ENCODE measurements at places on chromosomes 13 and 19.

DNA sequence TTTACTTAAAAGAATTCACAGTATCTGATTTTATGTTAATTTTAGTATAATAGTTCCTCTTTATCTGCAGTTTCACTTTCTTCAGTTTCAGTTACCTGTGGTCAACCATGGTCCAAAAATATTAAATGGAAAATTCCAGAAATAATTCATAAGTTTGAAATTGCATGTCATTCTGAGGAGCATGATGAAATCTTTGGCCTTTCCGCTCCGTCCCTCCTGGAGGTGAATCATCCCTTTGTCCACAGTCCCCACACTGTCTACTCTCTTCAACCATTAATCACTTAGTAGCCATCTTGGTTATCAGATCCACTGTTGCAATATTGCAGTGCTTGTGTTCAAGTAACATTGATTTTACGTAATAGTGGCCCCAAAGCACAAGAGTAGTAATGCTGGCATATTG, 26.9 kb downstream of the SLITRK6 start:
- peak; percentile 50 for DNase-seq

DNA sequence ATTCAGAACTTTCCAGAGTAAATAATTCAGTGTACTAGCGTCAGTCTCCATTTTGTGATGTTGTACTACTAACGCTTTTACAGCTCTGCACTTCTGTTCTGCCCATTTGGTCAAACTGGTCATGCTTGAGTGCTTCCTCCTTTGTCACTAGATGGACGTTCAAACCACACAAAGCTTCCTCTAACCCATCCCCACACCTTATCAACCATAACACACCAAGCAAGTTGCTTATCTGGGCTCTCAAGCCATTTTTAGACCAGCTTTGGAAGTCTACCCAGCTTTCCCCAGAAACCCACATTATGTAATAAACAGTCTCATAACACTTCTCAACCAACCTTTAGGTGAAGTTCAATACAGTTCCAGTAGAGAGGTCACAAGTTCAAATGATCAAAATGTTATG, 2.3 kb upstream of the ZNF347 start:
- DNase-seq = no peak

- DNase-seq = peak; percentile 89
Observed at GRCh38 chr13:76667551-76667950, 218.7 kb downstream of the KCTD12 start.

GRCh38 chr19:40704491-40705361, 12.0 kb downstream of the COQ8B start:
- DNase-seq = no peak

- peak; percentile 56 for DNase-seq
Observed at GRCh38 chr19:24054044-24054935, 32.7 kb upstream of the ZNF254 start.

DNA sequence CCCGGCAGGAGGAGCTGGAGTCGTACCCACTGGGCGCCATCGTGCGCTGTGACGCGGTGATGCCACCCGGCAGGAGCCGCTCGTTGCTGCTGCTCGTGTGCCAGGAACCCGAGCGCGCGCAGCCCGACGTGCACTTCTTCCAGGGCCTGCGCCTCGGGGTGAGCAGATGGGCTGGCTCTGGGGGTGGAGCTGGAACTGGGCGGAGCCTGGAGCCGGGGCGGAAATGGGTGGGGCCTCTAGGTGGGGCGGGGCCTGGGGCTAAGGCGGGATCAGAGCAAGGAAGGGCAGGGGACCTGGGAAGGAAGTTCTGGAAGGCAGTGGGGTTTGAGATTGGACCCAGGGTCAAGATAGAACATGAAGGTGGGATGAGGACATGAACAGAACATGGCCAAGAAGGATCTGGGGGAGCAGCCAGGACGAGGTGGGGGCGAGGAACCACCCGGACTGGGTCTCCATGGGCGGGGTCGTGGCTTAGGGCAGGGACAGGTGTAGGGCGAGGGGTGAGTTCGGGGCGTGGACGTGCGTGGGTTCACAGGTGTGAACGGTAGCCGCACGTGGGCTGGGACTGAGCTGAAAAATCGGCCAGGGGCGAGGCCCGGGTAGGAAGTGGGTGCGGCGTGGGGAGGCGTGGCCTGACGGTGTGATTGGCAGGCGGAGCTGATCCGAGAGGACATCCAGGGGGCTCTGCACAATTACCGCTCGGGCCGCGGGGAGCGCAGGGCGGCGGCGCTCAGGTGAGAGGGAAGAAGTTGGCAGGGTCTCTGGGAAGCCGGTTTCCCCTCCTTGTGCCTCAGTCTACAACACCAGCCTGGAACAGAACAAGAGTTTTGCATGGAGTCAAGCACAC, 4.7 kb downstream of the EPS8L1 start:
- DNase-seq = peak; percentile 62

DNA sequence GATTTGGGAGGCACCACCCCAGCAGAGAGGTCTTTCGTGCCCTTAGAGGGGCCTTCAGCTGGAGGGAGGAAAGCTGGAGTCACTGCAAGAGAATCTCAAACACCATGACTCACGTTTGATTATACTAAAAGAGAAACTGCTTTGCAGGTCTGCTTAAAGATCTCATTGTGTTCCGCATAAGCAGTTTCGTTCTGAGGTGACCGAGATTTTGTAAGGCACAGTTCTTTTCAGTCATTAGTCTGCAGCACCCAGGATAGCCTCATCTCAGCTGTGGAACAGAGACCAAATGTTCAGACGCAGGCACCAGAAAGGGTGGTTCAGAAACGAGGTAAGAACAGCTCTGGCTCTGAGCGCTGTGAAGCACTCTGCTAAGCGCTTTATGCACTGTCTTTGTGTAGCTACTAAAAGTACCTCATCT, 71.2 kb upstream of the GTF3A start:
- DNase-seq = peak; percentile 46

DNA sequence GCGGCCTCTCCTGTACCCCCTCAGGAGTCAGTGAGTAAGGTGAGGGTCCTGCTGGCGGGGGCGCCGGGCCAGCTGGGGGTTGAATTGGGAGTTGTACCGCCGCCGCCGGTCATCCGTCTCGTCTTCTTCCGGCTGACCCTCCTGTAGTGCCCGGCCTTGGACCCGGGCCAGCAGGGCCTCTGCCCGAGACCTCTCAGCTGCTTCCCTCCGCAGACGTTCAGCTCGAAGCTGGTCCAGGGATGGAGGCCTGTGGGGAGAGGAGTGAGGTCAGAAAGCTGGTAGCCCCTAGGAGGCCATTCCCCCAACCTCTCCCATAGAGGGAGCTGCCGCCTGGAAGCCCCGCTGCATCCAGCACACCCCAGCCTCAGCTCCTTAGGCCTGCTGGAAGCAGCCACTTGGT, 3.8 kb downstream of the LENG1 start:
- no peak for DNase-seq

DNA sequence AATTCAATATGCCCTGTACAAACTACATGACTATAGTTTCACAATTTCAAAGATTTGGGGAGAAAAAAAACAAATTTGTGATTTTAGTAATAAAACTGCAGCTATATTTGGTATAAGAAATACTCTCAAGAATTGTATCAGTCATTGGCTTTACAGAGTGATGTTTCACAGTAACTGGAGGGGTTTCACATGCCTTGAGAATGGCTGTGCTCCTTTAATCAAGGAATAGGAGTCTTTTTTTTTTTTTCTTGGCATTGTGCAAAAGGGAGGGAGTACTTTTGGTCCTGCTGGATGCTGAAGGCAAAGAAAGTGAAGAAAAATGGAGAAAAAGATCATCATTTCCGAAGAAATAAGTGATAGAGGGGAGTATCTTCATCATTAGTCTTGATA, 6.8 kb downstream of the ZNF507 start:
- DNase-seq = no peak

- DNase-seq = no peak
Observed at GRCh38 chr13:108365255-108365654, 95.7 kb downstream of the TNFSF13B start.

DNA sequence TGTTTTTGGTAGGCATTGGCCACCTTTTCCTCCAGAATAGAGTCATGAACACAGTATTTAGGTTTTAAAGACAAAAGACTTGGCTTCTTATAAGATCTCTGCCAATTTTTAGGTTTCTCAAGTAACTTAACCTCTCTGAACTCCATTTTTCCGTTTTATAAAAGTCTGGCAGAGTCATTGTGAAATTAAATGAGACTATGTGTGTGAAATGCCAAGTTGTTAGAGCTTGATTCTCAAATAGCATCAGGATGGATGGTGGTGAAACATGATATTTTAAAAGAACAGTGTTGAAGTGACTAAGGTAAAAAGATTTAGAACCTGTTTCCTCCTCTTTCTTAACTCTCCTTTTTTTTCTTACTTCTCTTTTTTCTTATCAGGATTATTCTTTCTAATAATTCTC, 617.7 kb upstream of the SLITRK1 start:
- peak; percentile 9 for DNase-seq

GRCh38 chr13:65378484-65378883, 1851.7 kb downstream of the PCDH9 start:
- no peak for DNase-seq

DNA sequence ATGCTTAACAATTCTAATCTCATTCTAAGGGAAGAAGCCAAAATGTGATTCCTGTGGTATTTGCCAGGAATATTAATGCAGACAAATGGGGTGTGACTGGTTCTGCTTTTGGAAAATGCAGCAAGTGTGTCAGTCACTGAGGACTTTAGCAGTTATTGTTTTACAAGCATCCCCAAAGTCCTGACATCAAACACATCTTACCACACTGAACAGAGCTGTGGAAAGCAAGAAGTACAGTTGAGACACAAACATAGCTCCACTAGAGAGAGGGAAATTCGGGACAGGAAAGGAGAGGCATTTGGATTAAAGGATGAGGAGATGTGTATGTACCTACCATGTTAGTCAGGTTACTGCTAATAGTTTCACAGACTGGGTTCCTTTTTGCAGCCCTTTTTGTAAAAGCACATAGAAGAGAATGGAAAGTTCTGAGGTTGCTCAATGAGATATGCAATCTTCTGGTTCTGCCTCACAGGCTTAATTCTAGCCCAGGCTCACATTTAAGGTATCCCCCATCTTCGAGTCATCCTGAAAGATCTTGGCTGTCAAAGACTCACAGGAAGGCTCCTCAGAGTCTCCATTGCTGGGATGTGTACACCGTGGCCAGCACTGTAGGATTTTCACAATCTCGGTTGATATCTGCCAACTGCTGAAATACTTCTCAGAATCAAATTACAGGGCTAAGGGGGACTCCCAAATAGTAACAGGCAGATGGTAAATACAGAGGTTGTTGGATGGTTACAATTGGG, 316.6 kb downstream of the DNAJC15 start:
- DNase-seq = no peak

- DNase-seq = no peak
Observed at GRCh38 chr13:112058519-112058873, 8.5 kb upstream of the SOX1 start.

GRCh38 chr19:10835089-10835753, 791 bp downstream of the TMED1 start:
- no peak for DNase-seq

GRCh38 chr19:38168637-38169036, 55.4 kb downstream of the DPF1 start:
- no peak for DNase-seq

DNA sequence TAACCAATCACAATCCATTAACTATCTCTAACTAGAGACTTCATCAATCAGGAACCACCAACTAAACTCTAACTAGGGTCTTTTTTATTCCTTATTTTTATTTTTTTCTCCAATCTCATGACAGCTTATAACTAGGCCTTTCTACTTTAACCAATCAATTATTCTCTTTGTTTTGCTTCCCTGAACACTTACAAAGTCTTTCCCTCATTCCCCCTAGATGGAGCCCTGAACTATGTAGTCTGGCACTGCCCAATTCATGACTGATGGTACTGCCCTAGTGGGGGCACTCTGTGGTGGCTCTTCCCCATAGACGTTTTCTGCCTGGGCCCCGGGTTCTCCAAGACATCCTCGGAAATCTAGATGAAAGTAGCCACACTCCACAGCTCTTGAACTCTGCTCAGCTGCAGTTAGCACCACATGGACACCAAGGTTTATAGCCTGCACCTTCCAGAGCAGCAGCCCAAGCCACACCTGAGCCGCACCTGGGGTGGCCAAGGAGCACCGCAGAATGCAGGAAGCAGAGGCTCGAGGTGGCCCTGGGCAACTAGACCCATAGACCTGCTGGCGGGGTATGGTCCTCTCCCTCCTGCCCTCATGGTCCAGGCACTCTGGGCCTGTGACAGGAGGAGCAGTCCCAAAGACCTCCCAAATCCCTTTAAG, 6.6 kb downstream of the ATP7B start:
- no peak for DNase-seq

GRCh38 chr19:33193269-33193864, 763 bp upstream of the LRP3 start:
- DNase-seq = no peak

- no peak for DNase-seq
Observed at GRCh38 chr13:43937839-43938238, 58.1 kb downstream of the LACC1 start.

- no peak for DNase-seq
Observed at GRCh38 chr19:58338825-58339558, 12.2 kb downstream of the ZSCAN22 start.

GRCh38 chr19:2223959-2224358, 12.2 kb downstream of the PLEKHJ1 start:
- DNase-seq = no peak

DNA sequence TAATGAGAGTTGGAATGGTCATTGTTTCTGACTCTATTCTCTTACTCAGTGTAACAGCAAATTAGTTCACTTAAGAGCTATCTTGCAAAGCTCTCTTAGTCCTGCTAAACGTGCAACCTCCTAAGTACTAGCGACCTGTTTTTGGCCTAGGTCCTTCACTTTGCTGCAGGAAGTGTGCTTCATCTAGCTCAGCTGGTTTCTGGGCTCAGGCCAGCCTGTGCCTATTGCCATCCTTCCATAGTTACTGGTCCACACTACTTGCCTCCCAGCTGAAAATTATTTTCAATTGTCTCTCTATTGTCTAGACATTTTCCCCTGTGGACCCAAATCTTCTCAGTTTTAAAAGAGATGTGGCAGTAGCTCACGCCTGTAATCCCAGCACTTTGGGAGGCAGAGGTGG, 561.3 kb downstream of the FGF9 start:
- DNase-seq = no peak

- DNase-seq = no peak
Observed at GRCh38 chr19:3186891-3187661, 1.3 kb downstream of the NCLN start.

DNA sequence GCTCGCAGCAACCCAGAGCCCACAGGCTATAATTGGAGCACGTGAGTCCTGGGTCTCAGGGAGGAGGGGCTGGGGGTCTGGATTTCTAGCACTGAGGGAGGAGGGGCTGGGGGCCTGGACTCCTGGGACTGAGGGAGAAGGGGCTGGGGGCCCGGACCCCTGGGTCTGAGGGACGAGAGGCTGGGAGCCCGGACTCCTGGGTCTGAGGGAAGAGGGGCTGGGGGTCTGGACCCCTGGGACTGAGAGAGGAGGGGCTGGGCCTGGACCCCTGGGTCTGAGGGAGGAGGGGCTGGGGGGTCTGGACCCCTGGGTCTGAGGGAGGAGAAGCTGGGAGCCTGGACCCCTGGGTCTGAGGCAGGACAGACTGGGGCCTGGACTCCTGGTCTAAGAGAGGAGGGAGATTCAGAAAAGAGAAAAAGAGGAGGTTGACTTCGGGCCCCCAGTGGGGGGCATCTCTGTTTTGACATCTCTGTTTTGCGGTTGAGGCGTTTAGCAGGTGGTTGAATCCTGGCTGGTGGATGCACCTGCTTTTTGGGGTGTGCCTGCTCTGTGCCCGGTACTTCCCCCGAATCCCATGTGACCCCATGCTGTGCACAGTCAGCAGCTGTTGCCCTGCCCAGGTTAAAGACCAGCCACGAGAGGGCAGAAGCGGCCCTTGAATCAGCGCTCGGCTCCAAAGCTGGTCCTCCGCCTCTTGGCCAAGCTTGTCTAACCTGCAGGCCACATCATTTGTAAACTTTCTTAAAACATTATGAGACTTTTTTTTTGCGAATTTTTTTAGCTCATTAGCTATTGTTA, 10.5 kb downstream of the PVR start:
- DNase-seq = peak; percentile 58

GRCh38 chr13:50390503-50391248, 375.4 kb downstream of the KCNRG start:
- no peak for DNase-seq

Measured in fibroblast of pulmonary artery (primary cell).